ENCODE measurements at places on chromosomes 7 and 10. TPM values are rescaled to one million over a fixed set of nuclear protein-coding genes. Genes with fewer than 3 reads are reported as not detected.
A peak's percentile ranks its signal among the peaks of the same experiment; 100 is the strongest.

- DNase-seq: no peak
- no peak overlapping the region for H3K4me3 ChIP-seq
- peaks cover 2% of the 10 kb centered on the region for H3K27me3 ChIP-seq
- H3K36me3 ChIP-seq: no peaks in the 10 kb centered on the region
These were observed 203.6 kb downstream of the ZNF365 start for GRCh38 chr10:62577666-62578291.

DNA sequence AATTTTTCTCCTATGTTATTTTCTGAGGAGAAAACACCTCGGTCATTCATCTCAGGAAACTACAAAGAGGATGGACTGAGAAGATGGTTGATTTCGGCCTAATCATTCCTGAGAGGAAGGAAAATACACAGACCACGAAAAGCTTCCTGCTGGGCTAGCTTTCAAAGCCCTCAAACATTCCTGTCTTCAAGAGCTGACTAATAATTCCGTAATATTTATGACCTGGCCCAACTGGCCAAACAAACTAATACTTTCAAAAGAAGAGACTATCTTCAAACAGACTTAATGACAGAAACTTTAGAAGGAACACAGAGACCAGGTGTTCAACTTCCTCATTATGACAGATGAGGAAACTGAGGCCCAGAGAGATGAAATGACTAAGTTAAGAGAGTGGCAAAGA, 215.1 kb upstream of the FRMD4A start:
- H3K27me3 ChIP-seq: no peaks in the 10 kb centered on the region
- no peak overlapping the region for H3K4me3 ChIP-seq
- DNase-seq: peak; percentile 76
- H3K27ac ChIP-seq: peak overlapping the region; percentile 65
- peaks cover 46% of the 10 kb centered on the region for H3K36me3 ChIP-seq
- H3K4me1 ChIP-seq: peaks cover 29% of the 10 kb centered on the region

DNA sequence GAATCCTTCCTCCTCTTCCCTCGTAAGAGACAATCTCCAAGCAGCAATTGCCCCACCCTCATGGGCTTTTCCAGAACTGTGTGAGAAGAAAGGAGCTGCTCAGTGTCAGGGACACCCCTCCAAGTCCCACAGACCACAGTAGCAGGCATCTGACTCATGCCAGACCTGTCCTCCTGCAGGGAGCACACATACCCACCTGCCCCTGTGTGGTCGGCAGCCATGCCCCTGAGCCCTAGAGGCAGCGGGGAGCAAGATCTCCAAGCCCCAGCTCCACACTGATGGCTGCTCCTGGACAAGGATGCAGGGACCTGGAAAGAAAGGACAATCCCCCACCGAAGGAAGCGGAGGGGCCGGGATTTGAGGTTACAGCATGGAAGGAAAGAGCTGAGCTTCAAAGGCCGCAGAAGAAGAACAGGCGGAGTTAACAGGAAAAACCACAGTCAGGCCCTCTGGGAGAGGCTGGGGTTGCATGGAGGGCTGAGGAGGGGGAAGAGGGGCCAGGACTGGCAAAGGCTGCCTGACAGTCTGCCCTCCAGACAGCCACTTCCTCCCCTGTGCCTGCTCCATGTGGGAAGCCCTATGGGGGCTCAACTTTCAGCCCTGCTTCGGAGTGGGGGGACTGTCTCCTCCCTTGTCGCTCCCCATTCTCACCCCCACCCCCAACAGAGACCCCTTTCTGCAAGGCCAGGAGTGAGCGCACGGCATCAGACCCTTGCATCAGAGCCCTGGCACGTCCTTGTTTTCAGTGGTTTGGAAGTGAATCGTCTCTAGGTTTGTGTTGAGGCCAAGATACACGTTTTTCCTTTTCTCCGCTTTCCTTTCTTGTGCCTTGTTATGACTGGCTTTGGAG, 46.8 kb downstream of the ASB13 start:
- H3K4me3 ChIP-seq: no peak overlapping the region
- DNase-seq: no peak
- peaks cover 23% of the 10 kb centered on the region for H3K4me1 ChIP-seq

DNA sequence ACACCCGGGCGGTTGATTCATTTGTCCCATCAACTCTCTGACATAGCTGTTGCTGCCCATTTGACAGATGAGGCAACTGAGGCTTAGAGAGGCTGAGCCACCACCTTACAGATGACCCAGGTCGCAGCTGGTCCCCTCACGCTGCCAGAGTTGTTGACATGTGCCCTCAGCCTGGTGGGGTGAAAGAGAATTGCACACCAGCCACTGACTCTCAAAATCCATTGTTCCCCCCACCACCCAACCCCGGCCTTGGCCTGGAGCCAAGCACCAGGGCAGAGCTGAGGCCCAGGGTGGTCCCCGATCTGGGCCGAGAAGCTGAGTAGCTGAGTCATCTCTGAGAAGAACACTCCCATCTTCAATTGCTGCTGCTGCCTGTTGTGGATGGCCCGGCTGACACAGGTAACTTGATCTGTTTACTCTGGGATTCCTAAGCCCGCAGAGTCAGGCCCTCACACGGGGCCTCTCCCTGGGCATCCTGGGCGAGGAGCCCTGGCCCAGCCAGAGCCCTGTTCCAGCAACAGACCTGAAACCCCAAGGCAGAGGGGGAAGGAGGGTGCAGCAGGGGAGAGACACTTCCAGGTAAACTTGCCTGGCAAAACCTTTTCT, 27.5 kb downstream of the PVRIG start:
- no peak overlapping the region for H3K4me3 ChIP-seq
- peak; percentile 97 for DNase-seq
- no peaks in the 10 kb centered on the region for H3K27me3 ChIP-seq
- no peaks in the 10 kb centered on the region for H3K36me3 ChIP-seq
- H3K27ac ChIP-seq: peak overlapping the region; percentile 57

- no peaks in the 10 kb centered on the region for H3K36me3 ChIP-seq
- no peak for DNase-seq
- no peak overlapping the region for H3K27ac ChIP-seq
- H3K4me1 ChIP-seq: no peaks in the 10 kb centered on the region
- H3K4me3 ChIP-seq: no peak overlapping the region
These were observed 57.9 kb upstream of the TMEM72 start for GRCh38 chr10:44853148-44853734.

DNA sequence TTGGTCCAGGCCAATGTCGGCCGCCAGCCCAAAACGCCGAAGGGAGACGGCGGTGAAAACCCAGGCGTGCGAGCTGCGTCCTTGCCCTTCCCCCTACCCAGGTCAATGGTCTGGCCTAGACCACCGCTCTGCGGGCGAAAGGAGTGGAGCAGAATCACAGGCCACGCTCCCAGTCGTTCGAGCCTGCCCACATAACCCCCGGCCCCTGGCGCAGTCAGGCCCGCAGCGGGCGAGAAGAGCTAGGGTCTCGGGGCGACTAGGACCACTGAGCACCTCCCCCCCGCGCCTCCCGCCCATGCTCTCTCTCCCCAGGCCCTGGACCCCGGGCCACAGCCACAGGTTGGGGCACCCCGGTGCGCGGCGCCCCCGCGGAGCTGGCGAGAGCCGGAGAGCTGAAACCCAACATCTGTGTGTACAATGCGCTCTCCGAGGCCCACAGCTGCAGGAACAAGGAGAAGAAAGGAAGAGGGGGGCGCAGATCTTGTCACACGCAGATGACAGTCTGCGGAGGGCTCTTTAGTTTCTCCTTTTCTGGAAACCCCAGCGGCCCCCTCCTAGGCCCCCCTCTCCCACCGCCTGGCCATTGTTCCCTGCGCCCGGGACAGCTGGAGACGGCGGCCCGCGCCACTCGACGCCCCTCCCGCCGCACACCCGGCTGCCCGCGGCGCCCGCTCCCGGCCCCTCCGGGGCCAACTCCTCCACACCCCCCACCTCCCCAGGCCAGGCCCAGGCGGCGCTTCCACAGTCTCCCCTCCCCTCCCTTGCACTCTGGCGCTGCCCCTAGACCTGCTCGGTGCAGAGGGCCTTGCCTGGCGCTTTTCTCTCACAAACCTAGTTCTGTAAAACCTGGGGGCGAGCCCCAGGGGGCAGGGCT, 355.0 kb downstream of the DNAJB6 start:
- no peaks in the 10 kb centered on the region for H3K36me3 ChIP-seq
- no peaks in the 10 kb centered on the region for H3K4me1 ChIP-seq
- H3K27ac ChIP-seq: no peak overlapping the region
- H3K4me3 ChIP-seq: no peak overlapping the region
- DNase-seq: no peak

DNA sequence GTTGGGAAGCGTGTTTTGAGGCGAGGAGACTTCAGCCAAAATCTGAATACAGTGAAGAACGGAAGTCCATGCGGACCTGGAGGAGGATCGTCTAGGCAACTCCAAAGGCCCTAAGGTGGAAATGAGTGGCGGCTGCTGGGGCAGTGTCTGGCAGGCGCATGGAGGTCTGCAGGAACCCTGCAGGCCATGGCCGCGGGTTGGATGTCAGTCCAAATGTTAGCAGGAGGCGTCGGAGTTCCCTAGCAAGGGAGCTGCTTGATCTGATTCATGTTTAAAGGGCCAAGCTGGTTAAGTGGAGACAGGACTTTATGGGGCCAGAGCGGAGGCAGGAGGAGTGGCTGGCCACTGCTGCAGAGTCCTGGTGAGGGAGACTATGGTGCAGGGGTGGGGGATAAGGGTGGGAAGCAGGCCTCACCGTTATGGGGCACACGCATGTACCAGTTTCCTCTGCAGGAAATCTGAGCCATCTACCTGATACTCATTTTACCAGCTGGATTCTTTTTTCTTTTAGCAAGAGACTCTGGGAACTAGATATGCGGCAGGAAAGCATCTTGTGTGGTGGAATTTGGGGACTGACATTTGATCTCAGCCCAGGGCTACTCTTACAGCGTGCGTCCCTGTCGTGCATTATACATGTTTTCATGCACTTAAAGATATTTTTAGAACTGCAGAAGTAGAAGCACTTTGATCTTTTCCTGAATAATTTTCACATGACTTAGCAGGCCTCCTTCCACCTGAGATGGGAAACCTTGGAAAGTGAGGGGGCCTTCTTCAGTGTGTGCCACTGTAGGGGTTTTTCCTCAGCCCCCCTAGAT, 6.6 kb upstream of the REPIN1 start:
- no peaks in the 10 kb centered on the region for H3K27me3 ChIP-seq
- H3K27ac ChIP-seq: no peak overlapping the region
- peaks cover 16% of the 10 kb centered on the region for H3K4me1 ChIP-seq
- H3K4me3 ChIP-seq: no peak overlapping the region
- no peak for DNase-seq
- H3K36me3 ChIP-seq: no peaks in the 10 kb centered on the region

Gene PRTFDC1
- 12.3 TPM for total RNA-seq

Gene CCDC186
- 14.3 TPM for total RNA-seq

Gene SLC16A12
- total RNA-seq: 0.65 TPM

Gene FAM131B
- total RNA-seq: 0.80 TPM

Gene VSTM4
- not detected for total RNA-seq

Measured in PC-9 (cell line).